ENCODE measurements at places on chromosomes 2 and 18.

DNA sequence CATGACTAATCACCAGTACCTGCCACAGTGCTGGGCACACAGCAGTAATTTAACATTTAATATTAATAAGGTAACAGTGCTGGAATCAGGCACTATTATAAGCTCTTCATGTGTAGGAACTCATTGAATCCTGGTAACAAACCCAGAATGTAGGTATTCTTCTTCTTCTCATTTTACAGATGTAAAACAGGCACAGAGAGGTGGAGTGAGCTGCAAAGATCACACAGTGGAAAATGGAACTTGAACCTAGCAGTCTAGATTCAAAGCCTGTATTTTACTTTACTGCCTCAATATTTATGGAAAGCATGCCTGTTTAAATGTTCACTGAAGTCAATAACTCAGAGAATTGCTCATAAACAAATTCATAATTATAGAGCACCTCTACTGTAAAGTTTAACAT is 3.7 kb upstream of the VAPA start:
- no peak for DNase-seq

DNA sequence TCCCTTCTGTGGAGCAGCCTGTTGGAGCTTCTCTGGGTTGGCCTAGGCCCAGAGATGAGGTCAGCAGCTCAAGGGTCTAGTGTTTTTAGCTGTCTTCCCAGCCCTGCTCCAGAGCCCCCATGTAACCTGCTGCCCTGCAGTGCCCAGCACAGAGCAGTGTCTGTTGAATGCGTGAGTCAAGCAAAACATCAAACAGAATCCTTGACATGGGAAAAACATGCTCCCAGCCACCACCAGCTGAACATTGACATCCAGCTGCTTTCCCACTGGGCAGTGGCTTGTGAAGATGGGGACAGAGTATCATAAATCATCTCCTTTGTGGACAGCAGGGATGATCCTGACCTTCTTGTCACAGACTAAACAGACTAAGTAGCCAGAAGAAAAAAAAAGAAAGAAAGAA is 22.6 kb downstream of the IMPA2 start:
- no peak for DNase-seq

DNA sequence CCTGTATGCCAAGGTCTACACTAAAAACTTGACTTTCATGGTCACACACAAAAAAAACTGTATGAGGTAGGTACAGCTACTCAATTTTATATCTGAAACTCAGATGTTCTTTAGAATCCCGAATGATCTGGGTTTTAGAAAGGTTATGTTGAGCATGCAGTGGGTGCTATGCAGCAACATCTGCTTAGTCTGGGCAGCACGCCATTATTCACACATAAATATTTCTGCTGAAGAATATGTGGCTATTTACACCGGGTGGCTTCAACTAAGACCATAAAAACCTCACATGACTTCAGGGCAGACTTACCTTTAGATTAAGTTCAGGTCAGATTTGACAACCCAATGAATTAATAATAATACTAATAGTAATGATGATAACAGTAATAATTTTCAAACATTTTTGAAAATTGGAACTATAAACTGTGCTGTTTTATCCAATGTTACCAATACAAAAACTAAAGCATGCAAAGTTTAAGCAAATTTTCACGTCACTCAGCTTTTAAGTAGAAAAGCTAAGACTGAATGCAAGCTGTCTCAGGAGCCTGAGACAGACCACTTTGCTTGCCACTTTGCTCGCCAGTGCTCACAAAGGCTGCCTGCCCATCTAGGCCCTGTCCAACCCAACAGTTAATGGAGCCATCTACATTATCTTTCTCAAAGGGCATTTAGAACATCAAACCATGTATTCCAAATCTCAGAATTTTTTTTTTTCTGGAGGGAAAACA is 292.0 kb downstream of the CNTNAP5 start:
- no peak for DNase-seq

GRCh38 chr2:191151331-191151730 is 537 bp upstream of the STAT4 start:
- no peak for DNase-seq

DNA sequence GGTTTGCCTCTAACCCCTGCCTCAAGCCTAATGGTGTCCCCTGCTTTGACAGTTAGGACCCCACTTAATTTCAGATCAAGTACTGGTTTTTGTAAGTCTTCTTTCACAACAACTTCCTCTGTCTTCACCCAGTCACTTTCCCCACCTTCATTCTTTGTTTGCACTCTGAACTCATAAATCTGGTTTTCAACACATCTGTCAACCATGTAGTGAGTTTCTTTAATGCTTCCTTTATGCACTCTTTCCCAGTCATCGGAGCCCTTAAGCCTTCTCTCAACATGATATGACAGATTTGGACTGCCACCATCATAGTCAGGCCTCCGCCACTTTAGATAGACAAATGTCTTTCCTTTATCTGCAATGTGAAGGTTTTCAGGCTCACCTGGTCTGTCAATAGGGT is 109.1 kb downstream of the PLEKHA3 start:
- no peak for DNase-seq

- peak; percentile 12 for DNase-seq
These were observed 213.3 kb upstream of the HNRNPA3 start for GRCh38 chr2:176999301-176999700.

- no peak for DNase-seq
These were observed 39.4 kb downstream of the KIF5C start for GRCh38 chr2:148914463-148914862.

GRCh38 chr2:155842103-155842502 is 490.4 kb downstream of the NR4A2 start:
- DNase-seq = no peak

- peak; percentile 2 for DNase-seq
These were observed 686 bp upstream of the PNO1 start for GRCh38 chr2:68157002-68157401.

- DNase-seq = no peak
These were observed 61.3 kb downstream of the POU3F3 start for GRCh38 chr2:104915107-104915793.

- DNase-seq = no peak
These were observed 31.2 kb downstream of the GLS start for GRCh38 chr2:190911813-190912212.

DNA sequence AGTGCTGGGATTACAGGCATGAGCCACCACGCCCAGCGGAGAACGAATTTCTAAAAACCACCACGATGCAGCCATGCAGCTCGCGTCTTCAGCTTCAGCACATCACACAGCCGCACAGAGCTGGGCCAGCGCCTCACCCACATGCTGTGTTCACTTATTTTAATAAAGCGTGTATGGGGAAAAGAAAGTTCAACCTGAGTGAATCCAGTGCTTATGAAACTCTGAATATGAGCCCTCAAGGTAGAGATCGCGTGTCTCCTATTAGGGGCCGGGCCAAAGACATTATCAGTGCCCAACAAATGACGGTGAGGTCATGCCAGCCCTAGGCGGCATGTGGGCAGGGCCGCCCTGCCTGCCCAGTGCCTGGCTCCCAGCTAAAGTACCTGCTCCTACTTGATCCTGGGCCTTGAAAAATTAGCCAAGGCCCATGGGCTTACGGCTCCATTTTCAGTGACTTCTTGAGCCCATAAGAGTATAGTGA is 44.3 kb downstream of the SPRED2 start:
- DNase-seq = no peak

DNA sequence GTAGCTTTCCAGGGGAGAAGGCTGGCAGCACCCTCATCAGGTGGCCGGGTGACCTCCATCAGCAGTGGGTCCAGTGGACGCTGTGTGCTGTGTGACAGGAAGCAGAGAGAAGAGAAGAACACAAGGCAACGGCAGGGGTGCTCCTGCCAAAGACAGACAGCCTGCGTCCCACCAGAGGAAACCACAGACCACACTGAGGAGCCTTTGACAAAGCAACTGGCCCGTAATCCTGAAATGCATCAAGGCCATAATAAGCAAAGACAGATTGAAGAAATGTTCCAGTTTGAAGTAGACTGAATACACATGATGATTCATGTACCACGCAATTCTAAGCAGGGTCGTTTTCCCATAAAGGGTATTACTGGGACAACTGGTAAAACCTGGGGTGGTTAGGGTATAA is 172.4 kb downstream of the FBXO15 start:
- DNase-seq = no peak

DNA sequence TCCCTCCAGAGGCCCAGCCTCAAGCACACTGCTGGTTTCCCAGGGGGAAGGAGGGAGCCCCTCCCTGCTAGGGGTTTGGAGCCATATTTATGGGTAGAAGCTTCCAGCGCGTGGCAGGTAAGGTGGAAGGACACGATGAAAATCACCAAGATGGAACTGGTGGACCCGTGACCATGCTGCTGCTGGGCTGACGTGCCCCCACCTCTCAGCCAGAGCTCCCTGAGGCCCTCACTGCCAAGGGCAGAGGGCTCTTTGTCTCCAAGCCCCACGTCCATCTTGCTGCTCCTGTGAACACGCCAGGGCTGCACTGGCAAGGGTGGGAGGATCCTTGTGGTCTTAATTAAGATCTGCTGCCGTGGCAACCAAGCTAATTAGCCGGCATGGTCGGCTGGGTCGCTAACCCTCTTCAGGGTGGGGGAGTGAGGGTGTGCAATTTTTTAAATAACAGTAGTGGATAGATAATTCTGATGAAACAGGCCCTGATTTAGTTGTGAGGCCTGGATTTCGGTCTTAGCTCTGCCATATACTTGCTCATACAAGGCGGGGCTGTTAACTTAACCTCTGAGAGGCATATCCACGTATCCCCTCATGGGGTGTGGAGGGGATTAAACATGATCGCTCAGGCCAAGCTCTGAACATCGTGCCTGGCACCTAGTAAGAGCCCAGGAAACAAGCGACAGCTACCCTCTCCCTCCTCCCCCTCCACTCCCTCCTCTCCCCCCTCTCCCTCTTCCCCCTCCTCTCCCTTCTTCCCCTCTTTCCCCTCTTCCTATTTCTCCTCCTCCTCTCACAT is 232.8 kb downstream of the CELF4 start:
- no peak for DNase-seq

DNA sequence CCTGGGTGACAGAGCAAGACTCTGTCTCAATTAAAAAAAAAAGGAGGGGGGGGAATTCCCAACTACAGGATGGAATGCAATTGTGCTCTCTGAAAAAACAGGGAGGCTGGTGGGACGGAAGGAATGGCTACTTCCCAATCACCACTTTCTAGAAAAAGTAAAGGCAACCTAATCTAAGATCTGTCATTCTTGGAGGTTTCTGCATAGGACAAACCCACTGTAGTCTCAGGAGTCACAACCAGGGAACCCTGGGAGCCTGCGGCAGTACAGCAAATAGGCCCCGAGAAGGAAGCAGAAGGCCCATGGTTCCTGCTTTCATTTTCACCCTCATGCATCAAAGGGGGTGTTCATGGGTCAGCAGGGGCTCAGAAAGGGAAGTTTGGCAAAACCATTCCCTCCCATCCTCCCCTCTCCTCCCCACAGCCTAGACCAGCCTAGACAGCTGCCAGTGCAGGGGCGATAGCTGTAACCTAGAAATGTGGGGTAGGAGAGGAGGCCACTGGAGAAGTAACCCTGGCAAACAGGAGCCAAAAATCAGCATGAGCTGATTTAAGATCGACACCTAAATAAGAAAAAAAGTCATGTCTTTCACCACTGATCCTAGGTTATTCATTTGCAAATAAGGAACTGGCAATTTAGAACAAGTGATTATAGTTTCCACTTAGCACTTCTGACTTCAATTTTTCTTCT is 48.0 kb downstream of the TRABD2A start:
- DNase-seq = no peak

DNA sequence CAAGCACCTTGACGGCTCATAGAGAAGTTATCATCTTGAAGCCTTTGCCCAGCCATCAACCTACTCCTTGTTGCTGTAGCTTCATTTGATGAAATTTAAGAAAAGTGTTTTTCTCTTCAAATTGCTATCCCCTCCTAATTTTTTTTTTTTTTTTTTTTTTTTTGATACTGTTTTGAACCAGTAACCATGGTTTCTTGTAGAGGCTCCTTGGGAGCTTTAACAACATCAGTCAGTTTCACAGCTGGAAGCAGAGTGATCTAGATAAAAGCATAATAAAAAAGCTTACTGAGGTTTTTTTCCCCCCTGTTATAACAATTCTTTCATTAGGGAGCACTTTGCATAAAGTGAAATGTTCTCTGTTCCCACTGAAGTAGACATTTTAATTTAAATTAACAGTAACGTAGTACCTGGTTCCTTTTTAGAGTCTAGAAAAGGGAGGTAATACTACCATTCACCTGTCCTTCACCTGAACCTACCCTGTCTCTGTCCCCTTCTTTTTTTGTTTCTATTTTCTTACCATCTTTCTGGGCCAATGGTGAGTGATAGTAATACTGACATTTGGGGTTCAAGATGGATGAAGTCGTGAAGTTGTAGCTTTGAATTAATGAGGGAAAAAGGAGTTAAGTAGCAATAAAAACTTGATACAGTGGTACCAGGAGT is 101.5 kb downstream of the NCOA1 start:
- no peak for DNase-seq

- no peak for DNase-seq
These were observed 659.5 kb upstream of the HS6ST1 start for GRCh38 chr2:128978212-128978611.

- no peak for DNase-seq
These were observed 35.4 kb upstream of the HNMT start for GRCh38 chr2:137928547-137929518.

GRCh38 chr2:137700681-137701080 is 263.6 kb upstream of the HNMT start:
- DNase-seq = no peak

- DNase-seq = no peak
These were observed 11.8 kb downstream of the CELF4 start for GRCh38 chr18:37553633-37554398.

- no peak for DNase-seq
These were observed 84.2 kb upstream of the OTOS start for GRCh38 chr2:240224676-240225075.

DNA sequence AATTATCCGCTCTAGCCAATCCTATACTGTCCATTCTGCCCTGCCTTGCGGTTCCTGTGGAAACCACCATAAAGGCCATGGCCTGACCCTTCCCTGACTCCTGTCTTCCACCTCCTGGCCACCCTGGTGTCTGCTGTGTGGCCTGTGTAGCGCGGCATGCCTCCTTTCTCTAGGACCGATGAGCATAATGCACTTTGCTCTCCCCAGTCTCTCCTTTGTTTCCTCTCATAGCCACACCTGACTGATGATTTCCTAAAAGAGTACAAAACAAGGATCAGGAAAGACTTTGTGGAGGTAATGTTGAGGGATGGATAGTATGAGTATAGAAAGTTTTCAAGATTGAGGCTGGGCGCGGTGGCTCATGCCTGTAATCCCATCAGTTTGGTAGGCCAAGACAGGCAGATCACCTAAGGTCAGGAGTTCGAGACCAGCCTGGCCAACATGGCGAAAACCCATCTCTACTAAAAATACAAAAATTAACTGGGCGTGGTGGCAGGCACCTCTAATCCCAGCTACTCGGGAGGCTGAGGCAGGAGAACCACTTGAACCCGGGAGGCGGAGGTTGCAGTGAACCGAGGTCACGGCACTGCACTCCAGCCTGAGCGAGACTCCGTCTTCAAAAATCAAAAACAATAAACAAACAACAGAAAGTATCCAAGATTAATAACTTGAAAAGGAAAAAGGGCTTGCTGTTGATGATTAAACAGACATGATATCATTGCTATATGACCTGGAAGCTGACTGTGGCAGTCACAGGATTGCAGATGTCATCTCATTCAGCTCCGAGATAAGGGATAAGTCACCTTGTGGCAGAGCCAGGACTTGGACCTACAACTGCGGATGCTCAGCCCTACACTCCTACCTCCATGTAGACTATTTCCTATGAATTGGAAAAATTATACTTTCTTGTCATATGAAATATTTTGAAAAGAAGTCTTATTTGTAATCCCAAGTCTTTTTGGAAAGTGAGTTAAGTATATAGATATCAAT is 16.6 kb downstream of the SOWAHC start:
- no peak for DNase-seq

Data from GM04504 (cell line).